ENCODE measurements at places on chromosomes 7 and 10. TPM values are rescaled to one million over a fixed set of nuclear protein-coding genes. Genes with fewer than 3 reads are reported as not detected.

DNA sequence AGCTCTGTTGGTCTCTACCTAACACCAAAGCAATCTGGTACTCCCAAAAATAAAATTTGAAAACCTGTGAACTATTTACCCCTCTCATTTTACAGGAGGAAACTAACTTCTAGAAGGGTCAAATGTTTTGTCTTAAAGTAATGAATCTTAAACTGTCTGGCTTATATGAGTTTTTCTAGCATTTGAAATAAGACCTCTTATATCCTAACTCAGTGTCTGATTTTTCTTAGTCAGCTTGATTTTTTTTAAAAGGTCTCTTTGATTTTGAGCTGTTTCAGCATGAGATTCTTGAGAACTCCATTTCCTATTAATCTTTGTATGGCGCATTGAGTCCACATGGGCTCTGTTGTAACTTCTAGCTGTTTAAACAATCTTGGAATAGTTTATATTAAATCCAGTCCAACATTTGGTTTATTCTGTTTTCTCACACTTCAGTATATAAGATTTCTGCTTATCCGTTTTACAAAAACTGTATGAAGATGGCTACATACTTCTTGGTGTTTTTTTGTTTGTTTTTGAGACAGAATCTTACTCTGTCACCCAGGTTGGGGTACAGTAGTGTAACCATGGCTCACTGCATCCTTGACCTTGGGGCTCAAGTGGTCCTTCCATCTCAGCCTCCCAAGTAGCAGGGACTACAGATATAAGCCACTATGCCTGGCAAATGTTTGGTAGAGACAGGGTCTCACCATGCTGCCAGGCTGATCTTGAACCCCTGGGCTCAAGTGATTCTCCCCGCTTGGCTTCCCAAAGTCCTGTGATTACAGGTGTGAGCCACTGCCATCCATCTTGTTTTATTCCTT lies 91.1 kb downstream of the PPP1R9A start:
- DNase-seq, result no peak

ARHGAP22 gene
- total RNA-seq, result 5.1 TPM

DNA sequence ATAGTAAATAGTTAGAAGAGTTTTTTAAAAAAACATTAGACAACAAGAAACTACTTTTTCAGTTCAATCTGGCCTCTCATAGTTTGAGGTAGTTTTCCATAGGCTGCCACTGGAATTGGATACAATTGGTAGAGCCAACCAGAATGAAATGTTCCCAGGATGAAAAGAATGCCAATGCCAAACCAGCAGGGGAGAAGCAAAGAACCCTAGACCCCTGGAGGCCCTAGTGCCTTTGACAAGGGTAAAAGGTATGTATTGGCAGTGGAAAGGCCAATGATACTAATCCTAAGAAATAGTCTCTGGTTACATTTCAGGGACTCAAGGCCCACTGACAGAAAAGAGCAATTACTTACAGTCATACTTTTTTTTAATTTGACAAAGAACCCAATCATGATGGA lies 77.4 kb upstream of the SEM1 start:
- DNase-seq, result peak; percentile 7

GPR141 gene
- 2.6 TPM for total RNA-seq

GRCh38 chr7:128390871-128391565 lies 18.8 kb downstream of the IMPDH1 start:
- DNase-seq, result no peak

DNA sequence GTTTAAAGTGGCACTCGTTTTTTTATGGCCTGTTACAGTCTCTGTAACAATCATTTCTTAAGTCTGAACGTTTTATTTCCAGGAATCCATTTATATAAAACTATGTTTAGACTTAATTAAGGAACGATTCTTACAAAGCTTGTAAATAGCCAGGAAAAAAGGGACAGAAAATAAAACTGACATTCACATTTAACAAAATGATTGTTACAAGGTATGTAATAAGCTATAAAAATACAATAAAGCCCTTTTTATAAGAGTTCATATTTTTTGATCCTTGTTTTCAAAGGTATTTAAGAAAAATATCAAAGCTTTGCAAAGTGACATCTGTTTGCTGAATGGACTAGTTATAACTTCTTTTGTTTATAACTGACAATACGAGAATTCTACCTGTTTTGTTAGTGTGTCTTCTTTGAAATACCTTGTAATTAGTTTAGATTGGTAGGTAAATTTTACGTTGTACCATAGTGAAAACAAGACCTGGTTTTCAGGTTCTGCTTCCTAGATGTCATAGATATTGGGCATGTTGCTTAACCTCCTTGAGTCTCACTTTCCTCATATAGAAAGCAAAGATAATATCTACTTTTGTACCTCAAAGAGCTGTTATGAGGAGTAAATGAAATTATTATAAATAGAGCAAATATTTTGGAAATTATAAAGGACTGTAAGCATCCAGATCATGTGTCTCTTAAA lies 25.8 kb downstream of the BTRC start:
- no peak for DNase-seq

DNA sequence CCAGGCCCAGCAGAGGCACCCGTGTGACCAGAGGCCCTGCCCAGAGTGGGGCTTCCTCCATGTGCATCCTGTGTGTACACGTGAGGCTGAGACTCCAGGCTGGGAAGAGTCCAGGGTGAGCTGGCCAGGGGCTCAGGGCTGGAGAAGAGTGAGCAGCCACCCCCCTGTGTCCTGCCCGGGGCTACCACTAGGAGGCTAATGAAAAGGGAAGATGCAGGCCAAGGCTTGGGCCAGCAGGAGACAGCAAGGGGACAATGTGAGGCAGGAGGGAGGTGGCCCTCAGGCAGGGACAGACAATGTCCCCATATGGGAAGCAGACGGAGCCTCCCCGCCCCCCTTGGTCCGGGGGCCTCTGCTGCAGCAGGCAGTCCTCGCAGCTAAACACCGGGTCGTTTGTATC lies 102.0 kb downstream of the HIF1AN start:
- DNase-seq, result peak; percentile 85

DNA sequence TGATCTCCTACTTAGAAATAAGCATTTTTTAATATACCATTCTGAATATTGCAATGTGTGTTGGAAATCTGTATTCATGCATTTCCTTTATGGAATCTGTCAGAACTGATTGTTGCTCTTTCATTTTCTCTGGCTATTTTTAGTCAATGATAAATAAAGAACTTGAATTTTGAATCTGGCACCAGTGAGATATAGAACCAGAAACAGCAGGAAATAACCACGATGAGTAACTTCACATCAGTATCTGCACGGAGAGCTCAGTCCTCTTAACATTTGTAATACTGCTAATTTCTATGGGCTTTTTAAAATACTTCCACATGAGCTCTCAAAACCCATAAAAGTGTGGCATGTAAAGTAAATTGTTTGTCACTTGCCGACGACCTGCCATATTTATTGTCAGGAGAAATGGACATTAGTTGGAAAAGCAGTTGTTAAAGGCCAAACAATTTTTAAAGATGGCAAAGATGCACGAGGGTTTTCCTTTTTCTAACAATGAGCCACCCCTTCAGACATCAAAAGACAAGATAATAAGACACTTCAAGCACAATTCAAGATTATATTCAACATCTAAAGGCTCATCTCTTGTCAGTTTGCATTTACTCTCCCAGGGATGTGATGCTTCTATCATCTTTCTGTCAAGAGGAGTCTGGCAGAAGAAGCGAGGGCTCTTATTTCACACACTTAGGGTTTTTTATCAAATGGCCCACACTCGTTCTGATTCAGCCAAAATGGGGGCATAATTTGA lies 118.3 kb downstream of the POU6F2 start:
- no peak for DNase-seq

DNA sequence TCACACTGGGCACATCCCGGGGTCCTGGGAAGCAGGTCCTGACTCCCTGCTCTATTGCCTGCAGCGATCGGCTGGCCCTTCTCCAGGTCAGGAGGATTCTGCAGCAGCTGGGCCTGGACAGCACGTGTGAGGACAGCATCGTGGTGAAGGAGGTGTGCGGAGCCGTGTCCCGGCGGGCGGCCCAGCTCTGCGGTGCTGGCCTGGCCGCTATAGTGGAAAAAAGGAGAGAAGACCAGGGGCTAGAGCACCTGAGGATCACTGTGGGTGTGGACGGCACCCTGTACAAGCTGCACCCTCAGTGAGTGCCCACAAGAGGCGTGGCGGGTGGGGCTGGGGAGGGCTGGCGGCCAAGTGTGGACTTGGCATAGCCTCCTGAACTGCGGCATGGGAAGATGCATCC lies 12.8 kb upstream of the HK1 start:
- DNase-seq, result no peak

DNA sequence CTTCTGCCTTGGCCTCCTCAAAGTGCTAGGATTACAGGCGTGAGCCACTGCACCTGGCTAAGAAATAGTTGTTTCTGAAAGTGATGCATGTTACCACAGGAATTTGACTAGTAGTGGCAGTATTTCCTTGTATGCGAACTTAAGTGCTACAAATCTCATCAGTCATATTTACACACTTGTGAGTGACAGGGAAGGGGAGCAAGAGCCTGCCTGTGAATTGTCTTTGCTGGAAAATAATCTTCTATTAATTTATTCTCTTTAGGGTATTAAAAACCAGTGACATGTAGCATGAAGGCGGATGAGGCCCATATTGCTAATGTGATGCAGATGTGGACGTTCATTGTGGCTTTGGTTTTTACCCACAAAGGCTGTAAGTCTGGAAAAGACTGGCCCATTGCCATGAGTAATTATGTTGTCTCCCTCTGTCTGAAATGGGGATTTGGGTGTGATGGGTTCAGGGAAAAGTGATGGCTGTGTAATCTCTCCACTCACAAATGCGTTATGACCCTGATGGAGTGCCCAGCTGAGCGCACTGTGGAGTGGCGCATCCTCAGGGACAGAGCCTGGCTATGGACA lies 97.6 kb downstream of the CCNY start:
- no peak for DNase-seq

GRCh38 chr10:3464760-3465405 lies 292.3 kb upstream of the PITRM1 start:
- no peak for DNase-seq

DNA sequence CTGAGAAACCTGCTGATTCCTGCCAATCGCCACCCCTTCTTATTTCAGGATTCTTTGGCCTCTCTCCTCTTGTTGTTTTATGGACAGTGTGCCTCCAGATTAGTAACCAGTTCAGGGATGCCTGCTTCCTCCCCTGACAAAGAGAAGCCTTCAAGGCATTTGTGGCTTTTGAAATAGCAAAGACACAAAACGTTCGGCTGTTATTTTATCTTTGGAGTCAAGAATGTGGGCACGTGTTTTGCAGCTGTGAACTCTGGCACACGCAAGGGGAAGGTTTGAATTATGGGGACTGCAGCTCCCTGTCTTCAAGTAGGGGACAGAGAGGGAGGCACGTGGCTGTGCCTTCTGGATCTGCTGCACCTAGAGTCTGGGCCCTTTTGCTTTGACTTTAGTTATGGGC lies 157.9 kb upstream of the GRB10 start:
- no peak for DNase-seq

DNA sequence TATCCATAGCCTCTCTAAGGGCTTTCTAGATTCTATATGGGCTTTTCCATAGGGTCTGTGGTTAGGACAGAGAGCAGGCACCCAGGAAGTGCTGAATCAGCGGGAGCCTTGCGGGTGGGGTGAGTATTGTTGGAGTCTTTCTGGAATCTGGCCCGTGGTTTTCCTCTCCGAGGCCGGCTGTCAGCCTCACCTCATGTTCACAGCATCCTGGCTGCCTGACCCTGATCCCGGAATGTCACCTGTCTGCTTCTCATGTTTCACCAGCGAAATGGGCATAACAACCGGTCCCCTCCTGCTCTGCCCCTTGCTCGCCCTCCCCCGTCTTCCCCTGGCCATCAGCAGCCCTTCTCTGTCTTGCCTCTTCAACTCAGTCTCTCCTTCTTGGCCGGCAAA lies 36.5 kb downstream of the DDIT4 start:
- DNase-seq, result no peak

DNA sequence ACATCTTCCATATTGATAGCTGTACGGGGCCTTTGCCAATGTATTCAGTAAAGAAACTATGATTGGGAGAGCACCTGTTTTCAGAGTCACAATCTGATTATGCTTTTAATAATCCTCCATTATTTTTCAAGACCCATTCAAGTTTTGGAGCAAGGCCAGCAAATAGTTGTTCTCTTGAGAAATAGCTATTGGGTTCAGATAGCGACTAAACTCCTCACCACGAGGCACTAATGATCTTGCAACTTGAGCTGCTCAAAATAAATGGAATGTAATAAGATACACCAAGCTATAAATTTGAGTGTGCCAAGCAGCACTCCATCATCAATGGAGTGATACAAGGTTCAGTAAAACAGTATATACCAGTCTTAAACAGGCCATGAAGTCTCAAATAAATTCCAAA lies 7.4 kb upstream of the MALRD1 start:
- no peak for DNase-seq

DNA sequence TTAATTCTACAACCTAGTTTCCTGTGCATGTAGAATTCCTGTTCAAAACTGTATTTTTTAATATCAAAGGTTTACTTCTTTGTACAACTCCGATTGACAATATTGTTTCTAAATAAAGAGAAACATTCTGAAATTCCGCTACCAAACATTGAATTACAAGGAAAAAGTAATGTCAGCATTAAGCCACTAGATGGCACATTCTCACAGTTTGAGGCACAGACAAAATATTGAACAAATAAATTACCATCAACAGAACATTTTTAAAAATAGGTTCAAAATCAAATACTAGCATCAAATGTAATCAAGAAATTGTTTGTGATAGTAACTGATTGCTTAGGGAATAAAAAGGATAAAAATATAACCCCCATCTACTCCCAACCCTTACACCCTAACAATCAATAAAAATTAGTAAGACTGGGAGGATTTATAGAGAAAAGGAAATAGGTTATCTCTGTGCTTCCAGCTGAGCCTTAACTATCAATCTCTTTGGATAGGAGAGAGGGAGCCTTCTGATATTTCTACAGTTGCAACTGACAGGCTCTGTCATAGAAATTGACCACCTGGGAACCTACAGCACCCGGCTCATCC lies 86.6 kb upstream of the C7orf33 start:
- DNase-seq, result peak; percentile 30

DNA sequence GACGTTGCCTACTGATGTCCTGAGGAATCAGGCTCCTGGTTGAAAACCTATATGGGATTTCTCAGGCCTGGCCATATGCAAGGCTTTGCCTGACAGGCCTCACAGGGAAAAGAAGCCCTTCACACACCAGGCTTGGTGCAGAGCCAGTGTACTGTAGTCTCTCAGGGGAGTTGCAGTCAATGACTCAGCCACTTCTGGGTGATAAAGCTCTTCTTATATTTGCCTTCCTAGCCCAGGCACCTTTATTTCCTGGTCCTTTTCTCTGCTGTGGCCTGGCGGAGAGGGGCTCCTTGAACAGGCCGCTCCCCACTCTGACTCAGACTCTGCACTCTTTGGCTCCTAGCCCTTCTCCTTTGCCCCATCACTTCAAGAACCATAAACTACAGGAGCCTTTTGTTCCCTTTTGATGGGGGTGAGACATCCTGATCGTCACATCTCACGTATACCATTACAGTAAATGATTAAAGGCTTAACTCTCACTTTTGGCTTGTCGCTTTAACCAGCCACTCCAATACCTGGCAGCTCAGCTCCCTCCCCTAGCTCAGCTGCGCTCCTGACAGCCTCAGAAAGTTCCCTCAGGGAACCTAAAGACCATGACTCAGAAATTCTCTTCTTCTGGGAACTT lies 33.5 kb downstream of the DPY19L1 start:
- DNase-seq, result no peak

All from neural progenitor cell (in vitro differentiated cells).